ENCODE measurements at places on chromosomes 7 and 10.

GRCh38 chr7:51456-52068, 140.8 kb upstream of the FAM20C start:
- no peak for DNase-seq

DNA sequence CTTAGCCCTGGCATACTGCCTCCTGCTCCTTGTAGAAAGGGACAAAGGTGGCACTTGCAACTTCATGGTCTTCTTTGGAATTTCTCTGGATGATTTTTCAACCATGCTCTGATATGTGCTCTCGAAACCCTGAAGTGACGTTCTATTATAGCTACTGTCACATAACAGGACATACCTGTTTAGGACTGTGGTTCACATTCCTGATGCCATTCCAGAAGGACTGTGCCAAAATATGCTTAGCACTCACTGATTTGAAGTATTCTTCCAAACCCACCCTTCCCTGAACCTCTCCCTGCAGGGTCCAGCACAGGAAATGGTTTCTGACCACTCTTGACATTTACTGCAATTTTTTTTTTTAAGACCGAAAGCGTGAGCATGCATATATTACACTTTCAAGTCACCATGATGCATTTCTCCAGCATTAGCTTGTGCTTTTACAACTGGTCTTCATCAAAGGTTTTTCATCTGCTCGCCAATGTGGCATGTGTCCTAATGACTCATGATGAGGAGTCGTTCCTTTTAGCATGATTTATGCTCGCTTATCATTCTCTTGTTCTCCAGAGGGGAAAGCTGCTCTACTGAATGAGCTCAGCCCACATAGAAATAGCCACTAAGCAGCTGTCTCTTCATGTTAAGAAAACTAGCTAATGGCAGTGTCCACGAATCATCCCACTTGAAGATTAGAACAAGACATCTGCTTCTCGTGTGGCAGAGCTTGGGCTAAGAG, 135.2 kb downstream of the ADAM12 start:
- DNase-seq: no peak

GRCh38 chr7:154928136-154929005, 74.6 kb downstream of the PAXIP1 start:
- DNase-seq: no peak

- DNase-seq: no peak
These were observed 473 bp upstream of the GPER1 start for GRCh38 chr7:1087465-1087814.

DNA sequence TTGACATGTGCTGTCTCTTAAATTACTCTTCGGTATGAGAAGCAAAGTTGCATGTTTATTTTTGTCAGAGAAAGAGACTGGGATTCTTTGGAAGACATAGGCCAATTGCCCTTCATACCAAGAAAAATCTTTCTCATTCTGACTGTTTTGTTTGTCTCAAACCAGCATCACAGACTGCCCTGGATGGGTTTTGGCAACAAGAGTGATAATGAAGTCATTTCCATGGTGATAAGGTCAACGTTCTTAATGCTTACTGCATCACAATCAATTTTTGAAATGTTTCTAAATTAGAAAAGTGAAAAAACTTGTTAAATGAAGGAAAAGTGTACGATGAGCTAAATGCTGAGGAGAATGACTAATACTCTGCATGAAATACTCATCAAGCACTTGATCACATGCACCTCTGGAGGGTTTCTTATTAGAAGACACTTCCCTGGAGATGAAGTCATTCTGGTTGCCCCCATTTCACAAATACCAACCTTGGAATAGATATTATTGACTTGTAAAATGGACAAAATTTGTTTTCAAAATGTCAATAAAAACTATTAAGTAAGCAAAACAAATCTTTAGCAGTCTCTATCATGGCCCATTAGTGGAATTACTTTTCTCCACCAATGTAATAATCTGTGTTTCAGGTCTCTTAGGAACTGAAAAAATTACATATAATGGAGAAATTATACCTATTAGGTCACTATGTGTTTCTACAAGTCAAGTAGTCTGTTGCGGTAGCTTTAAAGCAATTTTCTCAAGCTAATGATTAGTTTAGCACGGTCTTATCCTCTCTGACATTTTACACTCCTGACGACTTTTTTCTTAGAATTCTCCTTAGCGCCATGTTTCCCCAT, 19.9 kb upstream of the SEC61G start:
- DNase-seq: no peak

DNA sequence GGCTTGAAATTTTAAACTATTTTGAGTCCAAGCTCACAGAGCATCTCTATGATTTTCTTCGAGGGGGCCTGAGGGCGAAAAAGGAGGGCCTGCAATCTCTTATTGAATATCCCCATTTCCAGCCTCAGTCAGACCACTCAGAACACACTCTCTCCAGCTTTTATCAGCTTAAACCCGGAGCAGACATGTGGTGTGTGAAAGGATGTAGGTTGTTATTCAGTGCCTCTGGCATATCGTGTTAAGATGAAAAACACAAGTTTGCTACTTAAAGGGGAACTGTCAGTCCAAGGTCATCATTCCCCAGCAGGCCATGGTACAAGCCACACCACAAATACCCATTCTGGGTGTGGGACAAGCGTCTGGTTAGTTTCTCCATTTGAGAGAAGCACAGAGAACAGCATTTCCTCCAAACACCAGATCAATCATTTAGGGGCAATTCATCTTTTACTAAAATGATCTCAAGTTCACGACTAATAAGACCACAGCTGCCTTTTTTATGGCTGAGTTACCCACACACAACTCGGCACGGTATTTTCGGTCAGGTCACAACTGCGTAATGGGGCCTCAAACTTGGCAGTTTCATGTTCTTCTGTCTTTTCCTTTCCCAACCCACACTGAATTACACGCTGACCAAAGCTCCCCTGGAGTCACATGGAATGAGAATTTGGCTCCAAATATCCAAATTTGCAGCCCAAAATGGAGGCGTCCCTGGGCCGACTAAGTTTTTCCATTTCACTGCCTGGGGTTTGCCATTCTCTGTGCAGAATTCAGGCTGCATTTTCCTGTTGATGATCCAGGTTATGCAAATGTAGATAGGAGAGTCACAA, 188.4 kb downstream of the SEM1 start:
- DNase-seq: no peak

- DNase-seq: no peak
These were observed 745 bp upstream of the ORAI2 start for GRCh38 chr7:102432442-102433218.

All from natural killer cell treated with Interleukin-12 subunit alpha and Interleukin-12 subunit beta and Interleukin-15 and Interleukin-18, amount 100 ng/mL, for 72 hours (primary cell).